ENCODE measurements at places on chromosomes 3 and 15. TPM values are rescaled to one million over a fixed set of nuclear protein-coding genes. Genes with fewer than 3 reads are reported as not detected.

PDIA3 gene
- polyA plus RNA-seq = 585 TPM

SEMA7A gene
- polyA plus RNA-seq = 2.0 TPM

FAM81A gene
- 0.73 TPM for polyA plus RNA-seq

GOLGA8G gene
- polyA plus RNA-seq = not detected

LSM3 gene
- 71.5 TPM for polyA plus RNA-seq

LPCAT4 gene
- 49.1 TPM for polyA plus RNA-seq

CPN2 gene
- polyA plus RNA-seq = 0.10 TPM

SLC30A4 gene
- not detected for polyA plus RNA-seq

PRR20G gene
- 0.39 TPM for polyA plus RNA-seq

CHST14 gene
- polyA plus RNA-seq = 10.0 TPM
